ENCODE measurements at places on chromosomes 11 and 22.

- no peak for DNase-seq
Observed at GRCh38 chr11:73029403-73029802, 112.7 kb downstream of the FCHSD2 start.

DNA sequence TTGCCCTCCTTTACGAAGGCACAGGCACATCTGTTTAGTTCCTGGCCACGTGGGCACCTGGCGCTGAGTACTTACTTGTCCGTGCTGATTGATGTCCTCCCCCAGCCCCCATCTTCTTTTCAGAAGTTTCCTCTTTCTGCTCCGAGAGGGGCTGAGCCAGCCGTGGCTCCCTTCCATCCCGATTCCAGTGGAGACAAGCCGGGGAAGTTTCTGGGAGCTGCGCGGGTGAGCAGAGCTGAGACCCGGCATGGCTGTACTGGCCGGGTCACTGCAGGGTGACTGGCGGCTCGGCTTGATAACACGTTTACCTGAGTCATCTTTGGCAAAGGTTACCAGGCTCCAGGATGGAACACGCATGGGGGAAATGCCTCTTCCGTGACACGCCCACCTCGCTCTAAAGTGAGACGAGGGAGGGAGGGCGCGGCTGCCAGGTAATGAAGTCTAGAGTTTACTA is 45.4 kb upstream of the ATXN10 start:
- DNase-seq = no peak

DNA sequence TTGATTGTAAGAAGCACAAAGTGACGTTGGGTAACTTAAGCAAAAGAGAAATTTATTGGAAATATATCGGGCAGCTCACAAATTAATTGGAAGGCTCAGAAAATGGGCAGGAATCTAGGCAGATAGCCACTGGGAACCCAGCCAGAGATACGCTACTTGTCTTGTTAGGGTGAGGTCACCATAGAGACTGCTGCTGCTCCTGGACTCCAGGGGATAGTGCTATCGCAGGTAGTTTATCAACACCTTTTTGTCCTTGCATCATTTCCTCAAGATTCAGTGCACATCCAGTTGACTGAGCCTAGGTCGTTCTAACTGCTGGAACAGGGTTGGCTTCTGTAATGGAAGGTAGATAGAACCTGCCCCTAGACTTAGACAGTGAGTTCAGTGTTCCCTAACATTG is 19.6 kb downstream of the AMOTL1 start:
- DNase-seq = no peak

DNA sequence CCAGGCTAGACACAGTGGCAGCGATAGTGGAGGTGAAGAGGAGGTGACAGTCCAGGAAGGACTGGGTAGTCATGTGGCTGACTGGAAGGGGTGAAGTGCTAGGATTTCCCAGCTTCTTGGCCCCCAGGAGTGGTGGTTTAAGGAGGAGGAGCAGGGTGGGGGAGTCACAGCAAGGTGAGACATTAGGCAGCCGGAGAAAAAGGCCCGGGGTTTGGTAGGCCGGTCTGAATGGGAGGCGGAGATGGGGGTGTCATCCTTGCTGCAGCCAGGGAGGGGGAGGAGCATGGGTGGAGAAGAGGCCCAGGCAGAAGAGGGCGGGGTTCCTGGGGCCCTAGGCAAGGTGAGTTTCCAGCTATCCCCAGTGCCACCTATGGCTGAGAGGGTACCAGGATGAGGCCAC is 6.1 kb downstream of the SIPA1 start:
- DNase-seq = peak; percentile 37

- DNase-seq = no peak
Observed at GRCh38 chr11:75236062-75236461, 4.5 kb upstream of the TPBGL start.

DNA sequence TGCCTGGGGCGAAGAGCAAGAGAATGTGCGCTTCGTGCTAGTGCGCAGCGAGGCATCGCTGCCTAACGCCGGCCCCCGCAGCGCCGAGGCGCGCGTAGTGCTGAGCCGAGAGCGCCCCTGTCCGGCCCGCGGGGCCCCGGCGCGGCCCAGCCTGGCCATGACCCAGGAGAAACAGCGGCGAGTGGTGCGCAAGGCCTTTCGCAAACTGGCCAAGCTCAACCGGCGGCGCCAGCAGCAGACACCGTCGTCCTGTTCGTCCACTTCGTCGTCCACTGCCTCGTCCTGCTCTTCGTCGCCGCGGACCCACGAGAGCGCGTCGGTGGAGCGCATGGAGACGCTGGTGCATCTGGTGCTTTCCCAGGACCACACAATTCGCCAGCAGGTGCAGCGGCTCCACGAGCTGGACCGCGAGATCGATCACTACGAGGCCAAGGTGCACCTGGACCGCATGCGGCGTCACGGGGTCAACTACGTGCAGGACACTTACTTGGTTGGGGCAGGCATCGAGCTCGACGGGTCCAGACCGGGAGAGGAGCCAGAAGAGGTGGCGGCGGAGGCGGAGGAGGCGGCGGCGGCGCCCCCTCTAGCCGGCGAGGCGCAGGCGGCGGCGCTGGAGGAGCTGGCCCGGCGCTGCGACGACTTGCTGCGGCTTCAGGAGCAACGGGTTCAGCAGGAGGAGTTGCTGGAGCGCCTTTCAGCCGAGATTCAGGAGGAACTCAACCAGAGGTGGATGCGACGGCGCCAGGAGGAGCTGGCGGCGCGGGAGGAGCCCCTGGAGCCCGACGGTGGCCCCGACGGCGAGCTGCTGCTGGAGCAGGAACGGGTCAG is 1.0 kb downstream of the RASSF10 start:
- no peak for DNase-seq

GRCh38 chr11:64715756-64716472 is 7.1 kb downstream of the NRXN2 start:
- DNase-seq = no peak

DNA sequence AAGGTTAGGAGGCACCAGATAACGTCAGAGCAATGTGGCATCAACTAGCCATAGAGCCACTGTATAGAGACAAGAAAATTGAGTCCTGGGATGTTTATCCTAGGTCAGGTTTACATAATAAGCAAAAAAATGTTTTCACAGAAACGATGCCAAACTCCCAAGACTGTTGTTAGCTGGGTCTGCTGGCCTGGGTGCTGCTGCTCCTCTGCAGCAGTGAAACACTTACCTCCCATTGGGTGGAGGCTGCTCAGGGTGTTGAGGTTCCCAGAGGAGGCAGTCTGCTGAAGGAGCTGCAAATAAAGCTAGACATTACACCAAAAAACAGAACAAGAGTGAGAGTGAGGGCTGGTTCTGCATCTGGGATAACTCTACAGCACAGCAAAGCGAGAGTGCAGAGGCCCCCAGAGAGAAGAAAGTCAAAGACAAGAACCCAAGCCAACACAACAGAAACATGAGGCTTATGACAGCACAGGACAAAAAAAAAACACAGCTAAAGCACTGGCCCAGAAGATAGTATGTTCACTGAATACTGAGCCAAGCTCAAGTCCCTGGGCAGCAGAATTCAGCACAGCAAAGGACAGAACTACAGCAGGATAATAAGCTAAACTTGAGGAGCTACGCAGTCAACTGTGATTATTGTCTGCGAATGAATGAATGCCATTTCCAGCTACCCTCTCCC is 29.9 kb upstream of the RAPSN start:
- no peak for DNase-seq

- DNase-seq = no peak
Observed at GRCh38 chr11:105937331-105937730, 84.7 kb downstream of the MSANTD4 start.

DNA sequence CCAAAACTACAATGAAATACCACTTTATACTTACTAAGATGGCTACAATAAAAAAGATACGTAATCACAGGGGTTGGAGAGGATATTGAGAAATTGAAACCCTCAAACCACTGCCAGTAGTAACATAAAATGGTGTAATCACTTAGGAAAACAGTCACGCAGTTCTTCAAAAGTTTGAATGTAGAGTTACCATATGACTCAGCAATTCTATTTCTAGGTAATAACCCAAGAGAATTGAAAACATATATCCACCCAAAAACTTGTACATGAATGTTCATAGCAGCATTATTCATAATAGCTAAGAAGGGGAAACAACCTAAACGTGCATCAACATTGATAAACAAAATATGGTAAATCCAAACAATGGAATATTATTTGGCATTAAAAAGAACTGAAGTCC is 24.4 kb upstream of the PSMA1 start:
- no peak for DNase-seq

DNA sequence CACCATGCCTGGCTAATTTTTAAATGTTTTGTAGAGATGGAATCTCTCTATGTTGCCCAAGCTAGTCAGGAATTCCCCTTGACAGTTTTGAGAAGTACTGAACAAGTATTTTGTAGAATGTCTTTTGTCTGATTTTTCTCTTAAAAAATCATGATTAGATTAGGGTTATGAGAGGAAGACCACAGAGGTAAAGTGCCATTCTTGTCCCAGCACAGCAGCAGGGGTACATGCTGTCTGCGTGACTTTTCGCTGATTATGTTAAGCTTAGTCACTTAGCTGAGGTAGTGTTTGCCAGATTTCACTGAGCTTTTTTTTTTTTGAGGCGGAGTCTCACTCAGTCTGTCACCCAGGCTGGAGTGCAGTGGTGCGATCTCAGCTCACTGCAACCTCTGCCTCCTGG is 13.6 kb upstream of the NUP160 start:
- no peak for DNase-seq

GRCh38 chr11:29634244-29634643 is 382.6 kb downstream of the KCNA4 start:
- DNase-seq = no peak

DNA sequence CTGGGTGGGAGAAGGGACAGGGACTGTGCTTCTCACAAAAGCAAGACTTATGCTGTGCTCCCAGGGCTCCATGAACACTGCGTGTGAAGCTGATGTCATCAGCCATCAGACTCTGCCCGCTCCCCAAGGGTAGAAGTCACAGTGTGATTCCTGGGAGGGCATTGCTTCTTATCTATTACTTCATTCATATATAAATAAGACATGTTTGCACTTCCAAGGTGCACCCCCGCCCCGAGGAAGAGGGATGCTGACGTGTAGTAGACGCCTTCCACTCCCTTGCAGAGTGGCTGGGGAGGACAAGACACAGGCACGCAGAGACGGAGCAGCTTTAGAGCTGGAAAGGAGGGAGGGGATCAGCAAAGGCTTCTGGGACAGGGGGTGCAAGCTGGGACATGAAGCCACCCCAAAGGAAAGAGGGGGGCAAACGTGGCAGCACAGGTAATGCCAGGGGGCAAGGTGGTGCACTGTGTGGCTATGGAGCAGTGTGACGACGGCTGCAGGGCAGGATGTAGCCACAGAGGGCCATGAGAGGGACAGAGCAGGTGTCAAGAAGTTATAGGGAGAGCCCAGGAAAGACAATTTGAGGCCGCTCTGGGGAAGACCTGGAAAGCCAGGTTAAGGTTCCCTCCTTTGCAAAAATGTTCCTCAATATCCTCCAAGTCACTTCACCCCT is 558.5 kb downstream of the MN1 start:
- no peak for DNase-seq

- no peak for DNase-seq
Observed at GRCh38 chr11:32065865-32066629, 24.8 kb upstream of the RCN1 start.

All from CD4-positive, alpha-beta T cell treated with Interleukin-10 for 1 hour (primary cell).